ENCODE measurements at places on chromosomes 1 and 21. TPM values are rescaled to one million over a fixed set of nuclear protein-coding genes. Genes with fewer than 3 reads are reported as not detected.

The NBPF20 gene
- 3.5 TPM for total RNA-seq

DNA sequence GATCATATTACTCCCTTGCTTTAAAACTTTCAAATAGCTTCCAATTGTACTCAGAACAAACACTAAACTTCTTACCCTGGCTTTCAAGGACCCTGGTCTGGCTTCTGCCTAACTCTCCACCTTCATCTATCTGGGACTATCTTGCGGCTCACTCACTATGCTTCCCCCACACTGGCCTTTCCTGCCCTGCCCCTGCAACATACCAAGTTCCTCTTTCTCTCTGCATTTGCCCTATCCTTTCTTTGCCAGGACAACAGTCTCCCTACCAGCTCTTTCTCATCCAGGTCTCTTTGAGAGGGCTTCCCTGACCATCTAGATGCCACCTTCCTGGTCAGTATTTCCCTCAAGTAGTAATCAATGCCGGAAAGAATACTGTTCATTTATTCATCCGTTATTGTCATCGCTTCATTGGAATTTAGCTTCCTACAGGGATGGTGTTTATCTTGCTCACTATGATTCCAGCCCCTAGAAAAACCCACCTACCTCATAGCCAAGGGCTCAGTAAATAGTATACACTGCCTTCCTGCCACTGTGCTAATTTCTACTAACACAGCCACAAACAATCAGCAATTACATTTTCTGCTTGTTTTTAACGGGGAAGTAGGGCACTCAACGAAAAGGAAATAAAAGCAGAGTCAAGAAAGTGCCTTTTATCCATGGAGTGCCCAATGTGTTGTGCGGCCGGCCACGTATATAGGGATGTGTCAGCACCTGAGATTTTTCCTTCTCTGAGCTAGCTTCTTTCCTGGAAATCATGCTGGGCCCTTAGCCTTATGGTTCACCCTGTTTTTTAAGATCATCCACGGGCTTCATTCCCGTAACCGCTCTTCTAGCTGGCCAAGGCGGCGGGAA lies 521 bp upstream of the CDC7 start:
- no peak for DNase-seq

GRCh38 chr1:155909894-155910293 lies 1.3 kb downstream of the RIT1 start:
- peak; percentile 58 for DNase-seq

GRCh38 chr1:180571060-180571831 lies 12.5 kb downstream of the OVAAL start:
- no peak for DNase-seq

GRCh38 chr1:192805832-192806323 lies 3.0 kb upstream of the RGS2 start:
- peak; percentile 38 for DNase-seq

DNA sequence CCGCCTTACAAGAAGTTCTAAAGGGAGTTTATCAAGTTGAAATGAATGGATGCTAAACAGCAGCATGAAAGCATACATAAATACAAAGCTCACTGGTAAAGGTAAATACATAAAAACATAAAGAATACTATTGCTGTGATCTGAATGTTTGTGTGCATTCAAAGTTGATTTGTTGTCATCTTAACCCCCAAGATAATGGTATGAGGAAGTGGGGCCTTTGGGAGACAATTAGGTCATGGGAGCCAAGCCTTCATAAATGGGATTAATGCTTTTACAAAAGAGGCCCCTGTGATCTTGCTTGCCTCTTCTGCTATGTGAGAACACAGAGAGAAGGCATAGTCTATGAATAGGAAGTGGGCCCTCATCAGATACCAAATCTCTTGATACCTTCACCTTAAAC lies 209.0 kb upstream of the SAMSN1 start:
- no peak for DNase-seq

The C1QTNF12 gene
- total RNA-seq = 4.9 TPM

DNA sequence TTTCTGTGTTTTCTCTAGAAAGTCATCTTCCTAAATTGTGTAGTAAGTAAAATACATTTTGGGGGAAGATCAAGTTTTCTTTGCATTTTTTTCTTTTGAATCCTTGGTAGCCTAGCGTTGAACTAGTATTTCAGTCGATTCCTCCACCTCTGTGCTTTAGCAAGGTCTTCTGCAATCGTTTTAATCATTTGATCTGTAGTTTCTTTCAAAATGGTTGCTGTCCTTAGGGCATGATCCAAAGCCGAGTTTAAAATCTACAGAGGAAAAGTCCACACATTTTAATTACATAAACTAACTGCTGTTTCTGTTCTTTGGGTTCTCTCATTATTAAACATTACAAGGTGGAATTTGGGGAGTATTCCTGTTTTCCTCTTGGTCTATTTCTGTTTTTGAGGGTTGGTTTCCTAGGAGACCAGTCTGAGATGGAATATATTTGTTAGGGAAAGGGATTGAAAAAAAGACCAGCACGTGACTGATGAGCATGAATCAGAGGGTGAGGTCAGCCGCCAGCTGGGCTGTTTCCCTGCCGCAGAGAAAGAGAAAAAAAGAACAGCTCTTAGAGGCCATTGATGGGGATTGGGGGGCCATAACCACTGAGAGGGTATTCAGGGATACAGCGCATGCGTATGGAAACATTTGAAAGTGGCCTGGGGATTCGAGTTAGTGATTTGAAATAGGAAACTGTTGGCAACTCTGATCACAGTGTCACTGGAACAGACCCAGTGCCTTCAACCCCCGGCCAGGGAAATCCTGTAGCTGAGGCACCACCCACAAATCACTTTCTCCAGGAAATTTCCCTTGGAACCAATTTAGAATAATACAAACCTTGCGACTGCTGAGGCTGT lies 40.6 kb downstream of the AKNAD1 start:
- peak; percentile 67 for DNase-seq

DNA sequence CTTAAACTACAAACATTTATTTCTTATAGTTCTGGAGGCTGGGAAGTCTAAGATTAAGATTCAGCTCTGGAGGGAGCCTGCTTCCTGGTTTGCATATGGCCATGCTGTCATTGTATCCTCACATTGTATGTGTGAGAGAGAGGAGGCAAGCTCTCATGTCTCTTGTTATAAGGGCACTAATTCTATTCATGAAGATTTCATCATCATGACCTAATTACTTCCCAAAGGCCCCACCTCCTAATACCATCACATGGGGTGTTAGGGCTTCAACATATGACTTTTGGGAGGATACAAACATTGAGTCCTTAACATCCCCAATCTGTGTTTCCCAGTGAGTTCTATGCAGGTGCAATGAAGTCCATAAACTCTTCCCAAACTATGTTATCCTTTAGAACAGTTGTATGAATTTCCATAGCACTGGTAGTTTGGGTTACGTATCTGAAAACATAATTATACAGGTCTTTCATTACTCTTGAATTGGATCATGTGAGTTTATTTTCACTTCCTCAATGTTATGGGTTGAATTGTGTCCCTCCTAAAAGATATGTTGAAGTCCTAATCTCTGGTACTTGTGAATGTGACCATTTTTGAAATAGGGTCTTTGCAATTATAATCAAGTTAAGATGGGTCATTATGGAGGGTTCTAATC lies 124.2 kb downstream of the RUNX1 start:
- DNase-seq = no peak

GRCh38 chr1:29655145-29655544 lies 418.8 kb downstream of the PTPRU start:
- no peak for DNase-seq

The SMIM1 gene
- total RNA-seq = 5.9 TPM

- no peak for DNase-seq
Measured at GRCh38 chr1:21392587-21393263, 47.2 kb upstream of the NBPF3 start.

DNA sequence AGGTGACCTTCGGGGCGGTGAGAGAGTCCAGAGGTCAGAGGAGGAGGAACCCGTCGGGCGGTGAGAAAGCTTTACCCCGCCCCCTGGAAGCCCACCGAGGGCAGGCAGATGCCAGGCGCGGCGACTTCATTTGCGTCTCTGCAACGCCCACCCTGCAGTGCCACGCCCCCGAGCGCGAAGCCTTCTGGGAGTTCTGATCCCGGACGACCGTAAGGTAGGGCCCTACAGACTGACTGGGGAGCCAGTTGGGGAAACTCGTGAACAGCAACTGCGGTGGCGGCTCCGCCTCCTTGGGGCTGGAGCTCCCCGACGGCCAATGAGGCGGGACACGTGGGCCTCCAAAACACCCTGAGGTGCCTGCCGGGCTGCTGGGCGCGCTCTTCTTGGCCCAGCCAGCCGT lies 46.0 kb upstream of the EDARADD start:
- no peak for DNase-seq

DNA sequence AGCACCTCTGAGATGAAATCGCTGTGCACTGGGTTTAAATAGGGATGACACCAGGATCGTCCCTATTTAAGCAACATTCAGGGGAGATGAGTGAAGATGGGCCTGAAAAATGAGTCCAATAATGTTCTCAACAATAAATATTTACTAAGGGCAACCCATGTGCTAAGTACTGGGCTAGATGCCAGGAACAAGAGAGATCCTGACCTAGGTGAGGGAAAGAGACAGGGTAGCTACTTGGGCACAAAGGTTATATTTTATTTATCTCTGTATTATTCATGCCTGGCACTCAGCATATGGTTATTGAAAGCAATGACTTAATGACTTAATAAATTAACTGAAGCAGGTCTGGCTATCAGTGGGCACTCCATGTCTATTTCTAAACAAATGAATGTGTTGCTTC lies 27.4 kb upstream of the AVPR1B start:
- peak; percentile 52 for DNase-seq

The HS2ST1 gene
- total RNA-seq = 22.3 TPM

The KCNK2 gene
- 0.43 TPM for total RNA-seq

GRCh38 chr1:26483980-26484379 lies 11.7 kb downstream of the HMGN2 start:
- DNase-seq = no peak

DNA sequence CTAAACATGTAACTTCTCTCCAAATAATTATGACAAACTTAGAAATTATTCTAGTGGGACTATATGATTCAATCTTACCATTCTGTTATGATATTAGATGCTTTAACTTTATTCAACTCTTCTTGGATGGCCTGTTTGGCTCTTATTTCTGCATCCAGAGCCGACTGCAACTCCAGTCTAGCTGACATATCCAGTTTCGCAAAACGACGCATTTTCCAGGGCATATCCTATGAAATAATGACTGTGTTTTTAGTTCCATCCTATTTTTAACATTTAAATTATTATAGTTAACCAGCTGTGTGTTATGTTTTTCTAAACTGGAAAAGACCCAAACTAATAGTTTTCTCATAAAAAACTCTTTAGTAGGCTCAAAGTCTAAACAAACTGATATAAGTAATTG lies 133.7 kb downstream of the COQ8A start:
- no peak for DNase-seq

GRCh38 chr21:19995253-19995652 lies 1003.0 kb upstream of the NCAM2 start:
- DNase-seq = no peak

GRCh38 chr1:157315544-157315943 lies 177.3 kb upstream of the ETV3 start:
- no peak for DNase-seq

The LAMC2 gene
- total RNA-seq = 24.5 TPM

The CD244 gene
- 1.5 TPM for total RNA-seq

DNA sequence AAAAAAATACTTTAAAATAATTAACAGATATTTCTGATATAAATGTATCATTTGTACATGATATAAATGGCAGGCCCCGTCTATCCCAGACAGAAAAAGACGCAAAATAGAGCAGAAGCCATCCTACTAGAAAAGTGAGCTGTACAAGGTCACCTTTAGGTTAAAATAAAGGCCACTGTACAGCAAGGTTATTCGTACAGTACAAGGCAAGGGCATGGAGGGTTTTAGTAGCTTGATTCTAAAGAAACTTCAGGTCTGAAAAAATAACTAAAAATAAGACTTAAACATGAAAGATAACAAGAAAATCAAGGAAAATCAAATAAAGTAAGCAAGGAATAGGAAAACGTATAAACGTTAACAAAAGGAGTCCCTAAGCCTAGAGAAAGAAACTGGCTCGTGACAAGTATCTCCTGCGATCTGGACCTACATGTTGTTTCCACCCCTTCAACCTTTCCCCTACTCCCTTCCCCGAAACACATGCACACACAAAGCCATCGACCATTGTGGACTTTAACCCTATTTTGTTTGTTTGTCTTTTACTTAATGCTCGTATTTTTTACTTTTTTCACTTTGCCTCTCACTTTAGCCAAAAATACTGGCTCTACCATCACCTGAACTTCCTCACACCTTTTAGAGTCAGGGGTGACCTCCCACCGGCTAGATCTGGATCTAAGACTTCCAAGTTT lies 26.5 kb upstream of the SLC30A10 start:
- DNase-seq = no peak

DNA sequence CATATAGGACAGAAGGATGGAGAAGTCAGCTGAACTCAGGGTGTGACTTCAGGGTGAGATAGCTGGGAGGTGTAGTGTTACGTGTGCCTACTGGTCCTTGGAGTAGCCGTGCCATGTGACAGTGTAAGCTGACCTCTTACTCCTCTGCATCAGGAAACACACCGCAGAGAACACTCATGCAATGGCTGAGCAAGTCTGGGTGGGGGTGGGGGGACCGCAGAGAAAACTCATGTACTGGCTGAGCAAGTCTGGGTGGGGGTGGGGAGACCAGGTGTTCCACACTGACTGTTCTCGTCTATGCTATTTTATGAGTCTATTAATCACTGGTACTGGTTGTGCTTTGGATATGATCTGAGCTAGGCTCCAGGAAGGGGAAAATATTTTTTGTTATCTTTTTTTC lies 233.1 kb downstream of the PAPPA2 start:
- no peak for DNase-seq

The TNN gene
- 3.6 TPM for total RNA-seq

The SFN gene
- total RNA-seq = 37.1 TPM

- DNase-seq = no peak
Measured at GRCh38 chr1:197955486-197956394, 38.6 kb downstream of the LHX9 start.

DNA sequence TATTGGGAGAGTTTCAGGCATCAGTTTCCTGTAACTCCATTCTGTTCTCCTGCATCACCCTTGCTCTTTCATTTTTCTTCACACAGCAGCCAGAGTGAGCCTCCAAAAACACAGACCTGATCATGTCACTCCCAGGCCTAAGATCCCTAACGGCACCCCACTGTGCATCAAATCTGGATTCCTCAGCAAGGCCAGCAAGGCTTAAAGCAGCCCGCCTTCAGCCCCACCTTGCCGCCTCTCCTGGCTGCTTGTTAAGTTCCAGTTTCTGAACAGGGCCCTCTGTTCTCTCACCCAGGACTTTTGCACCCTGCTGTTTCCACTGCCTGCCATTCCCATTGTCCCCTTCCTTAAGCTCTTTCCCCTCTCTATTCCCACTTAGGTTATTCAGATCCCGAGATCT lies 29.3 kb downstream of the C1orf116 start:
- DNase-seq = no peak

The OPTC gene
- total RNA-seq = not detected

DNA sequence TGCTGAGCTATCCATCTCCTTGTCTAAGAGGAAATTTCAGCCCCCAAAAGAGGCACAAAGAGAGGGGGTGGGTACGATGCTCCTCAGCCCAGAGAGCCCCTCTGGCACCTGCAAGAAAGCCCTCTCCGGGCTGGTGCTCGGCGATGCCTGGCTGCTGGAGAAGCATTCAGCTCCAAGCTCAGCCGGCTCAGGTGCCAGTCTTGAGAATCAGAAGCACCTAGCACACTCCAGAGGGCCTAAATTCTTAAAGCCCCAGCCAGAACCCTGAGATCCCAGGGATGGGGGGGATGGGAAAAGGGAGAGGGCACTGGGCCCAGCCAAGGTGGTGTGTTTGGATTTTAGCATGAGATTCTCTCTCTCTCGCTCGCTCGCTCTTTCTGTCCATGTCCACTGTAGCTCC lies 2.9 kb downstream of the GRIK3 start:
- DNase-seq = no peak
